ENCODE measurements at places on chromosomes 12 and 14.

GRCh38 chr12:131863711-131864396 lies 30.6 kb upstream of the ULK1 start:
- H3K4me1 ChIP-seq: no peaks in the 10 kb centered on the region
- DNase-seq: no peak
- no peaks in the 10 kb centered on the region for H3K36me3 ChIP-seq
- no peak overlapping the region for H3K4me3 ChIP-seq
- H3K27ac ChIP-seq: no peak overlapping the region
- H3K27me3 ChIP-seq: no peaks in the 10 kb centered on the region

DNA sequence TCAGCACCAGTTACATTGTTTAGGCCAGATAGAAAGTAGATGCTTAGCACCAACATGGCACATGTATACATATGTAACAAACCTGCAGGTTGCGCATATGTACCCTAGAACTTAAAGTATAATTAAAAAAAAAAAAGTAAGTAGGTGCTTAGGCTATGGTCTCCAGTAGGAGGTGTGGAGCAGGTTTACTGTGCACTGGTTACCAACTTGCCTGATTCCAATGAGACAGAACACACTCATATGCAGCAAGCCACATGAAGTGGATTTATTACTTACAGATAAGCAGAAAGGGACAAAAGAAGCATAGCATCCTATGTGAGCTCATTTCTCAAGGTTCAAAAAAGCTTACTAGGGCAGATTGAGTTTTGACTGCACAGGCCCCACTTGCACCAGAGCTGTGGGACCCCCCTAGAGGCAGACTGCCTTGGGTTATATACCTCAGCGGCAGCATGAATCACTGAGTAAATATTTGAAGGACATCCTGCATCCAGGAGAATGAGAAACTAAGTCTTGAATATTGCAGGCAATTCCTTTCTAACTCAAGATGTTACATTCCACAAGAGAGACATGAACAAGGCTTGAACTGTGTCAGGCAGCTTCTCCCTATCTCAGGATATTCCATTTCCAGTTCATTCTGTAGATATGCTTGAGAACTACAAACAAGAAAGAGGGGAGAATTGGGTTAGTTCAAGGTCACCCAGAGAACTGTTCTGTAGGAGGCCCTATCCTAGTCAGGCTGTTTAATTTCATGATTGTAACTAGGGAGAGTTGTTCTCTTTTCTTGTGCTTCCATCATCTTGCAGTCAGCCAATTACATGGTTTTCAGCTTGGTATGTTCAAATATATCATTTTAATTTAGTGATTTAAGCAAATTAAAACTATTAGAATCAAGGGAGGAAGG lies 30.1 kb downstream of the LRFN5 start:
- no peaks in the 10 kb centered on the region for H3K36me3 ChIP-seq
- H3K4me3 ChIP-seq: no peak overlapping the region
- H3K27ac ChIP-seq: no peak overlapping the region
- no peaks in the 10 kb centered on the region for H3K27me3 ChIP-seq
- DNase-seq: no peak

GRCh38 chr12:70936203-70936813 lies 15.8 kb upstream of the PTPRR start:
- H3K36me3 ChIP-seq: no peaks in the 10 kb centered on the region
- H3K4me1 ChIP-seq: no peaks in the 10 kb centered on the region
- H3K27ac ChIP-seq: no peak overlapping the region
- peaks cover 10% of the 10 kb centered on the region for H3K27me3 ChIP-seq
- no peak for DNase-seq

DNA sequence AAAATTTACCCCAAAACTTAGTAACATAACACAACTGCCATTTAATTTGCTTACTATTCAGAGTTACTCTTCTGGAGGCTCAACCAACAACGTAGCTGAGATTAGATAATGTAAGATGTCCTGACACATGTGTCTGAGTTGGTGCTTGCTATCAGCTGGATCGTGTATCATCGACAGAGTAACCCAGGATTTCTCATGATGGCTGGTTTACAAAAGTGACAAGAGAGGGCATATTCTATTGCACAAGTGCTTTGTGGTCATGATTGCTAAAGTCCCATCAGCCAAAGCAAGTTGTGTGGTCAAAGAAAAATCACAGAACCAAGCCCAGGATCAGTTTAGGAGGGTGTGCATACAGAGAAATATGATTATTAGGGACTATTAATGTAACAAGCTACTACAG lies 73.4 kb downstream of the CAPZA3 start:
- H3K36me3 ChIP-seq: no peaks in the 10 kb centered on the region
- no peak for DNase-seq
- H3K27ac ChIP-seq: no peak overlapping the region
- H3K27me3 ChIP-seq: no peaks in the 10 kb centered on the region
- no peak overlapping the region for H3K4me3 ChIP-seq
- H3K4me1 ChIP-seq: peaks cover 4% of the 10 kb centered on the region

DNA sequence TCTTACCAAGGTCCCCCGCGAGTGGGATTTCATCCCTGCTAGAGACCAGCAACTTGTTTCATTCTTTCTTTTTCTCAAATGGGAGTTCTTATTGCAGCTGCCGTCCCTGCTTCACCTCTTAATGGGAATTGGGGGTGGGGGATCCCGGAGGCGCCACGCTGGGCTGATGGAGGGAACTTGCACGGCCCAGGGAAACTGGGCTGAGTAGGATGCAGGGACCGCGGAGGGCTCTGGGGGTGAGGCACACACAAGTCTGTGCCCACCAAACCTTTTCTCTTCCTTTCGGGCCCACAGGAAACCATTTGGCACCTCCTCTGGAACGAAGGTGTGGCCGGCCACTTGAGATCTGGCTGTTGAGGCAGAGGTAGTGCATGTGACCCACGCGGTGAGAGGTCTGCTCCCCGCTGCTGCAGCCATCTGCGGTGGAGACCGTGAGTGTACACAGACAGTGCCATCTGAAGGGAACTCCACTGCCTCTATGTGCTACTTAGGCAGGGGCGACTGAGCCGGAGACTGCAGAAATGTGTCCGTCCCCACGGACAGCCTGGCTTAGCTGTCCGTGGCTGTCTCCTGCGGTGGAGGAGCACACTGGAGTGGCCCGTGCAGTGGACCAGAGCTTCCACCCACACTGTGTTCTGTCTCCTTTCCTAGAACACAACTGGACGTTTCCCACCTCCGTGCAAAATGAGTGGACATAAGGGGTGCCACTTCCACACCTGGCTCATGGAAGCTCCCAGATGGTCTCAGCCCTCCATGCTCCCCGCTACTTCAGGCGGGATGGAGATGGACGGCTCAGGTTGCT lies 42.1 kb upstream of the TESC start:
- H3K4me1 ChIP-seq: peaks cover 20% of the 10 kb centered on the region
- DNase-seq: no peak
- no peaks in the 10 kb centered on the region for H3K27me3 ChIP-seq
- H3K36me3 ChIP-seq: peaks cover 36% of the 10 kb centered on the region

DNA sequence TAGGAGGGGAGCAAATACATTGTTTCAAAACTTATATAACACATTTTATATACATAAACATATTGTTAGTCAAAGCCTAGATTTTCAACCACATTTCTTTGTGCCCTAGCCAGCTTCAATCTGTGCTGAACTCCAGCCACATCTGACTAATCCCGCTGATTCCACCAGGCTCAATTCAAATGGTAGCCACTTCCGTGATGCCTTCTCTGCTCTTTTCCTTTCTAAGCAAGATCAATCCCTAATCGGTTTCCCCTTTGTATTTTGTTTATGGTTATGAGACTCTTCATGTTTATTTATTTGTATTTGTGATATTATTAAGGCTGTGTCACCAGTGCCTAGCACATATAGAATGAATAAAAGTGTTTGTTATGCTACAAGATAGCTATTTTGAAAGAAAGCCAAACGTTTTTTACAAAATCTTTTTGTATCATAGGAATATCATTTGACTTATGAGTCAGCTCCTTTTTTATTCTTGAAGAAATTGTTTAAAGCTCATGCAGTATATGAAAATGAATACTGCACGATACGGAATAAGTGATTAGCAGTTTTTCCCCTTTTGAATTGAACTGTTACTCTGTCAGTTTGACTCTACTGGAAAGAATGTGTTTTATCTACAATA lies 110.2 kb downstream of the PLEKHA5 start:
- H3K4me1 ChIP-seq: peaks cover 26% of the 10 kb centered on the region
- DNase-seq: no peak
- H3K36me3 ChIP-seq: no peaks in the 10 kb centered on the region
- no peak overlapping the region for H3K27ac ChIP-seq
- no peak overlapping the region for H3K4me3 ChIP-seq

All from heart right ventricle (tissue), 16 donors.